ENCODE measurements at places on chromosomes 4 and X.

DNA sequence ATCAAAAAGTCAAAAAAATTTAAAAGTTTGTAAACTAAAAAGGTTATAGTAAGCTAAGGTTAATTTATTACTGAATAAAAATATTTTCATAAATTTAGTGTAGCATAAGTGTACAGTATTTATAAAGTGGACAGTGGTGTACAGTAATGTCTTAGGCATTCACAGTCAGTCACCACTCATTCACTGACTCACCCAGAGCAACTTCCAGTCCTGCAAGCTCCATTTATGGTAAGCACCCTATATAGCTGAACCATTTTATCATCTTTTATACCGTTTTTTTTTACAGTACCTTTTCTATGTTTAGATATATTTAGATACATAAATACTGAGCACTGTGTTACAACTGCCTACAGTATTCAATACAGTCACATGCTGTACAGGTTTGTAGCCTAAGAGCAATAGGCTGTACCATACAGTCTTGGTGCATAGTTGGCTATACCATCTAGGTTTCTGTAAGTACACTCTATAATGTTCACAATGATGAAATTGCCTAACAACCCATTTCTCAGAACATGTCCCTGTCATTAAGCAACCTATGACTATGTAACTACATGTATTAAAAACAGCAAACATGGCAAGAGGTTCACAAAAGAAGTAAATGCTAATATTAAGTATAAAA, 18.6 kb downstream of the ACSL4 start:
- DNase-seq = no peak

DNA sequence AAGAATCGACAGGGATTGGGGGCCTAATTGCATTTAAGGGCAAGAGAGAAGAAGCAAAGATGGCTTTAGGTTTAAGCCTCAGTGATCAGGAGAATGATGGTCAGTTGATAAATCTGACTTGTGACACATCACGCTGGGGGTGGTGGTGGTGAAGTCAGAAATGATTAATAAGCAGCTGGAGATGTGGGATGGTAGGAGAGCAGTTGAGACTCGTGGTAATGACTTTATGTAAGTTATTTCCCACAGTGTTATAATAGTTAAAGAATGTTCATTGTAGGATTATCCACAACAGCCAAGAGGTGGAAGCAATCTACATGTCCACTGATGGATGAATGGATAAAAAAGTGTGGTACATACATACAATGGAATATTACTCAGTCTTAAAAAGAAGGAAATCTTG, 178.9 kb upstream of the GPC4 start:
- no peak for DNase-seq

GRCh38 chr4:80305466-80305865, 30.1 kb upstream of the CFAP299 start:
- DNase-seq = no peak

GRCh38 chrX:147846676-147847075, 65.0 kb upstream of the FMR1 start:
- no peak for DNase-seq

GRCh38 chr4:80276931-80277330, 10.5 kb downstream of the FGF5 start:
- DNase-seq = no peak

- DNase-seq = no peak
Measured at GRCh38 chr4:52822972-52823701, 39.0 kb upstream of the RASL11B start.

DNA sequence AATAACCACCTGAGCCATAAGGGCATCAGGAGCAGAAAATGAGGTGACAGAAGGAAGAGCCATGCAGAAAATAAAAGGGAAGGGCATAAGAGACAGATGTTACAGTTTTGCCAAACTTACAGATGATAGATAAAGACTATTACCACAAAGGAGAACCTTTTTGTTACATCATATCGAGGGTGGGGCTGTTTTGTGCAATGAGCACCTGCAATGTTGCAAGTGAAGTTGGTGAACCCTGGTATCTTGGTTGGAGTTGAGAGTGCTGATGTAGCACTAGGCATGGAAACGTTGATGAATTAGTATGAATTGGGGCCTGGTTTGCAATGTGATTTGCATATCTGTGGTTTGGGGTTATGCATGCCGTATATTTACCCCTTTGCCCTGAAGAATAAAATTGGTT, 119.8 kb upstream of the TEX13D start:
- no peak for DNase-seq

DNA sequence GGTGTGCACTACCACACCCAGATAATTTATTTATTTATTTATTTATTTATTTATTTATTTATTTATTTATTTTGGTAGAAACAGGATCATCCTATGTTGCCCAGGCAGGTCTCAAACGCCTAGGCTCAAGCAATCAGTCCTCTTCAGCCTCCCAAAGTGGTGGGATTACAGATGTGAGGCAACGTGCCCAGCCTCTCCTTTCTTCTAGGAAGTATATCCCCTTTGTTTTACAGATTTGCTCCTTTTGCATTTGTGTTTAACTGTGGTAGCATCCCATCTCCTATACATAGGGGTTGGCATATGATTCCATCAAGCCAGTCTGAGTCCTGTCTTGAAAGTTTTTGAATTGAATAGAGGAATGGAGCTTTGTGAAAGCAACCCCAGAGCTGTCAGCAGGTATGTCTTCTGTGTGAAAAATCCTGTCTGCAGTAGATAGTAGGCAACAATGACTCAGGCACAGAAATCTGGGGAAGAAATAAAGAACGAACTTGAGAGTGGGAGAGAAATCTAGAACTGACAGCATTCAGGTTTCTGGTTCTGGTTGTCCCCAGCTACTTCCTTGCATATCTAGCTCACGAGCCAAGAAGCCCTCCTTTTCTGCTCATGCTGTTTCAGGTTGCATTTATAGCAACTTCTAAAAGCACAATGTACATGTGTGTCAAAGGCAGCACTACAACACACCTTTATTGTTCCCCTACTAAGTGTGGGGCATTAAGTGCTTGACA, 113.7 kb upstream of the LSM6 start:
- DNase-seq = no peak

GRCh38 chr4:135032670-135033069, 831.1 kb upstream of the PABPC4L start:
- DNase-seq = no peak

GRCh38 chr4:118351851-118352827, 664 bp downstream of the PRSS12 start:
- no peak for DNase-seq

DNA sequence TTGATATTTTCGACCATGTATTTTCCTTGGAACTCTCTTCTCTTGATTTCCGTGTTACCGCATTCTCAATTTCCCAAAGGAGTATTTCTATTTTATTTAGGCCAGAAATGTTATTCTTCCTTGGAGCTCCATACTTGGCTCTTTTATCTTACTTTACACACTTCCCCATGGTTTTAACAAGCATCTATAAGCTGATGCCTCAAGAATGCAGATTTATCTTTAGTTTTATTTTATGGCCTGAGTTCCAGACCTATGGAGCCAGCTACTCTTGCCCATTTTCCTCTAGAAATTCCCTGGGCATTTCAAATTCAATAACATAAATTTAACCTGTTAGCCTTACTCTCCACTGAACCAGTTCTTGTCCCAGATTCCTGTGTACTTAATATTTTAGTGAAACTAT, 43.7 kb downstream of the SULT1E1 start:
- DNase-seq = no peak

GRCh38 chr4:123064390-123064789, 142.0 kb upstream of the NUDT6 start:
- DNase-seq = no peak

DNA sequence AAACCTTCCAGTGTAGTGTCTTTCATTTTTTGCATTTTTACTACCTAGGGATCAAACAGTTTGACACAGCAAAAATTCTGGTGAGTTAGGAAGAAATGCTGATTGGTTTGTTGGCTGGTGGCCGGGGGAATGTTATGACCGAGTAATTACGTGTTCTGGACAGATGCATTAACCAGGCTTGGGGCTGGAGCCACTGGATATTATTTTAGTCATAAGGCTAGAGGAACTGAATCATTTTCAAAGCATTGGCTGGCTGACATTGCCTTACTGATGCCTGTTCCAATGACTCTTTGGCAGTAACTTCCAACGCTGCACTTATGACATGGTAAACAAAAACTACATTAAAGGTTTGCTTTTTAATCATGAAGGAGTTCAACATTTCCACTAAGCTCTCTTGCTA, 84.6 kb downstream of the FBXO8 start:
- DNase-seq = no peak

DNA sequence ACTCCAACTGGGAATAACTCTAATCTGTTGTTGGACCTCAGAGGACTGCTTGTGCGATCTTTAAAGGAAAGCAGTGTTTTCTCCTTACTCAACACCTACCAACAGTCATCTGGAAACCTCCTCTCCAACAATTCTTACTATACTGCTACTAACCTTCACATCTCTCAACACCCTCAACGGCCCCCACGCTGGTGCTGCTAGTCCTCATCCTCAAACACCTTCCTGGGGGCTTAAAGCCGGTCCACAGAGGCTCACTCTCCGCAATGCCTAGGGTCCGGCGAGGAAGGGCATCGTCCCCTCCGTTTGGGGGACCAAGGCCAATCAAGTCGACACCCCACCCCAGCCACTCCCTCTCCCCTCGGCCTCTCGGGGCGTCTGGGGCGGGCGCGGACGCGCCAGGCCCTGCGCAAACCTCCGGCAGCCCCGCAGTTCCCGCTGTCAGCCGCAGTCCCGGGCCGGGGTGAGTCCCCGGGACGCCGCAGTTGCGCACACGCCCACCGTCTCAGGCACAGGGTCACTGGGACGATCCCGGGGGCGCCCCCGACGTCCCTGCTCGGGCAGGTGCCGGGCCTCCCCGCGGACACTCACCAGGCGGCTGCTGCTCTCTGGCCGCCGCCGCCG, 418 bp downstream of the TAB3 start:
- DNase-seq = no peak

GRCh38 chr4:173174184-173174583, 5.6 kb downstream of the GALNT7 start:
- DNase-seq = no peak

- DNase-seq = no peak
Measured at GRCh38 chr4:47717188-47717587, 120.7 kb downstream of the CORIN start.

DNA sequence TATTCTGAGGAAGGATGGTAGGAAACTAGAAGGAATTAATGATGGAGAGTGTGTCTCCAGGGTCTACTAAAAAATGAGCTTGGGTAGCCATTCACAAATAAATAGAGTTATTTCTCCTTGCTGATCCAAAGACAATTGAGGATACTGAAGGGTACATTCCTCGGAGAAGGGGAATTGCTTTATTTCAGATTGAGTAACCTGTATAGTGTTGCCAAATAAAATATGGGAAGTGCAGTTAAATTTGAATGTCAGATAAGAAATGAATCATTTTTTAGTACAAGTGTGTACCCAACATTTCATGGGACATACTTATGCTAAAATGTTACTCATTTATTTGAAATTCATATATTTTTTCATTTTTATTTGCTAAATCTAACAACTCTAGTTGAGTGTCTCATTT, 16.0 kb upstream of the VSIG1 start:
- no peak for DNase-seq

- no peak for DNase-seq
Measured at GRCh38 chr4:174859904-174860303, 30.9 kb upstream of the GLRA3 start.

DNA sequence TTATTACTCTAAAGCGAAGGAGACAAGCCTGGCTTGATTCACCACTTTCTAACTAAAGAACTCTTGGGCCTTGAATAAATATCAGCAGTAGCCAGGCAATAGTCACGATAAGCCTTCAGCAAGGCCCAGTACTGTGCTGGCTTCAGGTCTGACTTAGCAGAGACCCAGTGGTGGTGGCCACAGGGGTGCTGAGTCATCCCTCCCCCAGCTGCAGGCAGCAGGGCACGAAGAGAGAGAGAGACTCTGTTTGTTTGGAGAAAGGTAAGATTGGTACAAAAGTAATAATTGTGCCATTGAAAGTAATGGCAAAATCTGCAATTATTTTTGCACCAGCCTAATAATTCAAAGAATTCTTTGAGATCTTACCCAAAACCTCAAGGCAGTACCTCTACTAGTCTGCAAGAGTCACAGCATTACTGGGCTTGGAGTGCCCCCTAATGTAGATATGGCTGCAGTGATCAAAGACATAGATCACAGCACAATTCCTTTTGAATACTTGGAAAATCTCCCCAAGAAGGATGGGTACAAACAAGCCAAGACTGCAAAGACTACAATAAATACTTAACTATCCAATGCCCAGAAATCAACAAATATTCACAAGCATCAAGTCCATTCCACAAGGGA, 159.5 kb upstream of the USP38 start:
- DNase-seq = no peak

Data from stimulated activated CD8-positive, alpha-beta memory T cell treated with anti-CD3 and anti-CD28 coated beads, Interleukin-7, amount 100 ng/mL, for 1 hour (primary cell).